NCI-H82 (cell line): ENCODE measurements at places on chromosomes 5 and 9.

GRCh38 chr9:92781899-92782298 is 17.3 kb upstream of the BICD2 start:
- peak; percentile 91 for DNase-seq

DNA sequence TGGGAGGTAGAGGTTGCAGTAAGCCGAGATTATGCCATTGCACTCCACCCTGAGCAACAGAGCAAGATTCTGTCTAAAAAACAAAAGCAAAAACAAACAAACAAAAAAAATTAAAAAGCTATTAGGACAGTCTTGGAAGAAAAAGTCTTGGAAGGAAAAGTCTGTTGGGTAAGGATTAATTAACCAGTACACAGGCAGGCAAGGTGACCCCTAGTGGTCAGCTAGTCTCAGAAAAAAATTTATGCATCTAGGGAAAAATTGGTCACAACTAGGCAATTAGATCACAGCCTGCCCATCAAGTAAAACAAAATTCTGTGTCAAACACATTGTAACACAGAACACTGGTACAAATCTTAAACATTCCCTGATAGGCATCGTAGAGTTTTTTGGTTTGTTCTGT is 6.7 kb upstream of the ANKRD18B start:
- DNase-seq, result peak; percentile 70

DNA sequence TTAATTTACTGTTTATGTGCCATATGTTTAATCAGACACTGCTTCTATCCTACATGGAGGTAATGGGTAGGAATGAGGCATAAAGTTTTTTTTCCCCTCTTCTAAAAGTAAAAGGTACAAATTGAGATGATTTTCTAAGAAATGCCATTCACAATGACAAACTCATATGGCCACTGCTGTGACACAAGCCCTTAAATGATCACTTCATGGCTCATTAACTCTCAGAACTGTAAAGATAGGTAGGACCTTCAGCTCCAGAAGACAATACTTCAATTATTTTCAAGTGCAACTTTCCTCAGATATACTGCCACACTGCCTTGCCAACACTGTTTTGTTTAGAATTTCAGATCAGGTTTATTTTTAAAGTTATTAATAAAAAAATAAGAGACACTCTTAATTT is 362.9 kb upstream of the ZNF608 start:
- no peak for DNase-seq

DNA sequence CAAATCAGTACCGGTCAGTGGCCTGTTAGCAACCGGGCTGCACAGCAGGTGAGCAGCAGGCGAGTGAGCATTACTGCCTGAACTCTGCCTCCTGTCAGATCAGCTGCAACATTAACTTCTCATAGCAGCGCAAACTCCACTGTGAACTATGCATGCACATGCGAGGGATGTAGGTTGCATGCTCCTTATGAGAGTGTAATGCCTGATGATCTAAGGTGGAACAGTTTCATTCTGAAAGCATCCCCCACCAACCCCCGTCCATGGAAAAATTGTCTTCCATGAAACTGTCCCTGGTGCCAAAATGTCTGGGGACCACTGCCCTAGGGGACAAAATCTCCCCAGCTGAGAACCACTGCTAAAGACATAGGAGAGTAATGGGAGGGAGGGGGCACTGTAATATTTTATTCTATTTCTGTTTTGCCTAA is 51.1 kb downstream of the P4HA2 start:
- DNase-seq, result no peak
